GM04504 (cell line): ENCODE measurements at places on chromosomes 2 and 18.

GRCh38 chr2:120958623-120959366 lies 223.1 kb downstream of the GLI2 start:
- no peak for DNase-seq

DNA sequence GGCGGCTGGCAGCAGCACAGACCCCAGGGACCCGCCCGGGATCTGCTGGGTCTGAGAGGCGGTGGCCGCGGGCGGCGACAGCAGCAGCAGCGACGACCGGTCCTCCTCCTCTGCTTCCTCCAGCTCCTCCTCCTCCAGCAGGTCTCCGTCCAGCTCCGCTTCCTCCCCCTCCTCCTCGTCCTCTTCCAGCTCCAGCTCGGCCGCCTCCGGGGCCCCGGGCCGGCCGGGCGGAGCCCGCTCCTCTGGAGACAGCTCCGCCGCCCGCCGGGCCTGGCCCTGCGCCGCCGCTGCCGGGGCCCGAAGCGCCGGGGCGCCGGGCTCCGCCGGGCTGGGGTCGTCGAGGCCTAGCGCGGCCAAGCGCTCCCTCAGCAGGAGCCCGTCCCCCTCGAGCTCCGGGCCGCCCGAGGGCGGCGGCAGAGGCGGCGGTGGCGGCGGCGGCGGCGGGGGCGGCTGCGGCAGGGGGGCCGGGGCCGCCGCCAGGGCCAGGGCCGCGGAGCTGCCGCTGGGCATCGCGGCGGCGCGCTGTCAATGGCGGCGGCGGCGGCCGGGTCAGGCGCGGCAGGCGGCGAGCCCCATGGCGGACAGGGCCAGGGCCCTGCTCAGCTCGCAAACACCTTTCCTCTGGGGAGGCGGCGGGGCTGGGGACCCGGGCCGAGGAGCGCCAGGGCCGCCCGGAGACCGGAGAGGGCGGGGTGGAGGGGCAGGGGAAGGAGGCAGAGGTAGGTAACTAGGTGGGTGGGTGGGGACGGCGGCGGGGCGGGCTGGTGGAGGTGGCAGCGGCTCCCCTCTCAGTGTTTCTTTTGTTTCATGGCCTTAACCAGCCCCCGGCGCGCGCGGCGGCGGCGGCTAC lies 445 bp downstream of the MEX3C start:
- DNase-seq: no peak

- no peak for DNase-seq
These were observed 7.8 kb downstream of the ST6GAL2 start for GRCh38 chr2:106878206-106878605.

DNA sequence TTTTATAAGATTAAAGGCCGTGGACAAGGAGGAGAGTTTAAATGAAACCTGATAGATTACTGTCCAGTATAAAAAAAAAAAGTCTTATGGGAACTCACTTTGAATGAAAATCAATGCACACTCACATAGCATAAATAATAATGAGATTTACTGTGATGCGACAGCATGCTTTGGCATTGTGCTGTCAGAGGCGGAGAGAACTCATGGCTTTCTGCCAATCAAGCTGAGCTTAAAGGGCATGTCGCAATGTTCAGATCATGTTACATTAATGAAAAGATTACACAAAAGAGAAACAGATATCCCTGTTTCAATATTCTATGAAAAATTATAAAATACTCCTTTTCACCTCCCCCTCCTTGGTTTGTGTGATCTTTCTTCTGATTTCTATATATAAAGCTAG lies 310.8 kb downstream of the ERBB4 start:
- DNase-seq: peak; percentile 61

DNA sequence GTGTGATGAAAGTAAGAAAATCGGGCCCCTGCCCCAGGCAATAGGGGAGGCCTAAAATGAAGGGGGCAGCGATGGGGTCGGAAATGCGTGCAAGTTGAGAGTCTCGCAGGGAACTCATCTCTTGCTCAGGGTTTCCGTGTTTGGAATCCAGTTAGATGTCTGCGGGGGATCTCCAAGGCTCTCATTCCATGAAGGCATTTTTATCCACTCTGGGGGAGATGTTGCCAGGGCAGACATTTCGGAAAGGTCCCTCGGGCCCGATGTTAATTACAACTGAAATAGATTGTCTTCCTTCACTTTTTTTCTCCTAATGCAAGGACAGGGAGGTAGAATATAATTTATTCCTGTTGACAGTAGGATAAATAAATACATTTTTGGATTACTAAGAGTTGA lies 12.8 kb upstream of the SKOR2 start:
- no peak for DNase-seq

- DNase-seq: no peak
These were observed 2.9 kb upstream of the SLC4A3 start for GRCh38 chr2:219624565-219624964.

- no peak for DNase-seq
These were observed 47.7 kb downstream of the MRPS9 start for GRCh38 chr2:105085525-105085924.

- no peak for DNase-seq
These were observed 67.8 kb upstream of the DSC1 start for GRCh38 chr18:31230495-31230894.

DNA sequence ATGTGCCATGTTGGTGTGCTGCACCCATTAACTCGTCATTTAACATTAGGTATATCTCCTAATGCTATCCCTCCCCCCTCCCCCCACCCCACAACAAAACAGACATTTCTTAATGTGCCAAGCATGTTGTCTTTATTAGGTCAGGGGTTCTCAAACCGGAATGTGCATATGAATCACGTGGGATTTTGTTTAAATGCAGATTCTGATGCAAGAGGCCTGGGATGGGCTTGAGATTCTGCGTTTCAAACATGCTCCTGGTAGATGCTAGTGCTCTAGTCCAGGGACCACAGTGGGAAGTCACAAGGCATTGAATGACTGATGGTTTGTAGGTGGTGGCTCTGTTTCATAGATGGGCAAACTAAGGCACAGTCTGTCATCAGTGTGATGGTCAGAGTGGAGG lies 184.7 kb downstream of the SMAD7 start:
- DNase-seq: no peak

- peak; percentile 33 for DNase-seq
These were observed 45.1 kb upstream of the ACAA2 start for GRCh38 chr18:49858309-49859020.

- DNase-seq: no peak
These were observed 121.6 kb downstream of the SP3 start for GRCh38 chr2:173843526-173843925.

DNA sequence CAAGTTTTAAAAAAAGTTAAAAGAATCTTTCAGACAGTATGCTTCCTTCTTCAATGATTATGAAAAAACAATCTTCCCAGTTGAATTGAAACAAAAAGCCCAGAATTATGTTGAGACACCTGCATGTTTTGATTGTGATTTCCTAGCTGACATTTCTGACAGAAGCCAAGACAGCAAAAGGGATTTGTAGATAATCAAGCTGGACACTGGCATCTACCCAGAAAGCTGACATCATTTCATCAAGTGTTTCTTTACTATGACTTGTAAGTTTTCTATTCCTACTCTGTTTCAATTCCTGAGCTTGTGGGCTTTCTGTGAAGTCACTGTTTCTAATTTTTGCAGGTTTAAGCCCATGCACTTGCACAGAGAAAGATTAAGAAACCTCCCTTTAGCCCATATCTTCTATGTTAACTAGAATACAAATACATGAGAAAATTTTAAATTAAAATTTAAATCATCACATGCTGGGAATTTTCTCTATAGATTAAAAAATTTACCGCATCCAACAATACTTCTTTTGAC lies 82.9 kb upstream of the CCDC85A start:
- no peak for DNase-seq

GRCh38 chr2:239955989-239956817 lies 68.9 kb downstream of the NDUFA10 start:
- DNase-seq: no peak

- no peak for DNase-seq
These were observed 52.7 kb downstream of the ADD2 start for GRCh38 chr2:70715071-70715985.

DNA sequence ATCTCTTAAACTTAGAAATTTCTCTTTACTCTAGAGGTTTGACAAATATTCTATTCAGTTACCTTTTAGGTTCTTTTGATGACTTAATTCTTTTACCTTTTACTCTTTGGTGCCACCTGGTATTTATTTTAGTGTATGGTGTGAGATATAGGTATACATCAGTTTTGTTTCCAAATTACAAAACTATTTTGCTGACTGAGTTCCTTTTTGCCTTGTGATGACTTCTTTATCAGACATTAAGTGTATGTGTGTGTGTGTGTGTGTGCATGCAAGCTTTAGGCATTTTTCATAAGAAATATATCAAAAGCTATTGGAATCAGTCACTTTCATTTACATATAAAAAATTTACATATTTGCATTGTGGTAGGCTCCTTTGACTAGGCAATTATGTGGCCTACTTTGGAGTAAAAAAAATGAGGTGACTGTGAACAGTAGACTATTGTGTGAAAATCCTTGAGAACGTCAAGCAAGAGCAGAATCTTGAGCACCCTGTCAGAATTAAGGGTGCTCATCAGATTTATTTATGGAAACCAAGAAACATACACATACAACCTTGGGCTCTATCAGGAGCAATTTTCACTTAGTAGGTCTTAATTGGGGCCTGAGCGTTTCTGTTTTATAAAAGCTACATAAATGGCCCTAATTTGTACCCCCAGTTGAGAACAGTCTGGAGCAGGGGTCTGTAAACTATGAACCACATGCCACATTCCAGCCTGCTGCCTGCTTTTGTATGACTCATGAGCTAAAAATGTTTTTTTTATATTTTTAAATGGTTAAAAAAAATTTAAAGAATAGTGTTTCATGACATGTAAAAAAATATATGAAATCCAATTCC lies 415.9 kb downstream of the SLC4A3 start:
- no peak for DNase-seq

DNA sequence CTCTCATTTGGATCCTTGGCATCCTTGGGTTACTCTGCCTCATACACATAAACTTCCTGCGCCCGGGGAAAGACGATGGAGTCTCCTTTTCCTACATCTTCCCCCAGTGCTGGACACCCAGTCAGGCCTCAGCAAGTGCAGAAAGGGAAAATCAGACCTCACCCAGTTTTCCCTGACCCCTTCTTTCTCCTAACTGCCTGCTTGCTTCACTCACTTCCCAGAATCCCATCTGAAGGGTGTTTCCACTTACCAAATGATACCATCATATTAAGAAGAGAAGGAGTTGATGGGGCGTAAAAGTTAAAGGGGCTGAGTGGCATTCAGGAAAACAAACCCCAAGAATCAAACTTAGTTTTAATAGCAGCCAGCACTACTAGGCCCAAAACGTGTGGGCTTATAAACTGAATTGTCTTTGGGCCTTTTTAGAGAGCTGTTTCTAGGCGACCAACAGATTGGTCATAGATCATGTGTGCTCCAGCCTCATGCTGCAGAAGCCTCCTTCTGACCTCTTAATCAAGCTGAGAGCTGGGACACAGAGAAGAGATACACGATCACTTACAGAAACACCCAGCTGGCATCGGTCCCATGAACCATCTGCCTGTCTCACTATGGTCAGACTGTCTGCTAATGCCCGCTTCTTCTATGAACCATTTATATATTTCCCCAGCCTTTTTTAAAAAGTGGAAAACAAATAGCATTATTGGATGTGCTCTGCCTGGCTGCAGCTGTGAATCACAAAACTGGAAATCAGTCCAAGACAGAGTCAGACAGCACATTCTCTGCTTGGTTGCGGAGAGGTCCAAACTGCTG lies 165.7 kb upstream of the SLC14A2 start:
- peak; percentile 7 for DNase-seq

DNA sequence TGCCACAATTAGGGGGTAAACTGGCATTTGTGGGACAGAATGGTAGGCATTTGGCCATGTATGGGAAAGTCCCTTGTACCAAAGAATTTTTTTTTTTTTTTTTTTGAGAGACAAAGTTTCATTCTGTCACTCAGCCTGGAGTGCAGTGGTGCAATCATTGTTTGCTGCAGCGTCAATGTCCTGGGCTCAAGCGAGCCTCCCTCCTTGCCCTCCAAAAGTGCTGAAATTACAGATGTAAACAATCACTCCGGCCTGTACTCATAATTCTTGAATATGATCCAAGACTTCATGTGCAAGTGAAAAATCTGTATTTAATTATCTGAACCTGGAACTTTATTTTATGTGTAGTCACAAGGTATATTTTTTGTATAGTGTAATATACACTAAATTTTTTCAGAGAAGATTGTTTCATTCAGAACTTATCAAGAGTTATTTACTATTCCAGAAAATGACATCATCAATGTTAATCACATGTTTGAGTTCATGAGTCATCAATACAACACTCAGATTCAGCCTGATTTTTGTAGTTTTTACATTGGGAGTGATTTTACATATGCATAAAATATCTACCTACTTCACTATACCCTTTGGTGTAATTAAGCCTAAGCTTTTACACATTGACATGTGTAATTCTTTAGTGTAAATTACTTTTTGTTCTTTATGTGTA lies 138.7 kb upstream of the L3MBTL4 start:
- no peak for DNase-seq

DNA sequence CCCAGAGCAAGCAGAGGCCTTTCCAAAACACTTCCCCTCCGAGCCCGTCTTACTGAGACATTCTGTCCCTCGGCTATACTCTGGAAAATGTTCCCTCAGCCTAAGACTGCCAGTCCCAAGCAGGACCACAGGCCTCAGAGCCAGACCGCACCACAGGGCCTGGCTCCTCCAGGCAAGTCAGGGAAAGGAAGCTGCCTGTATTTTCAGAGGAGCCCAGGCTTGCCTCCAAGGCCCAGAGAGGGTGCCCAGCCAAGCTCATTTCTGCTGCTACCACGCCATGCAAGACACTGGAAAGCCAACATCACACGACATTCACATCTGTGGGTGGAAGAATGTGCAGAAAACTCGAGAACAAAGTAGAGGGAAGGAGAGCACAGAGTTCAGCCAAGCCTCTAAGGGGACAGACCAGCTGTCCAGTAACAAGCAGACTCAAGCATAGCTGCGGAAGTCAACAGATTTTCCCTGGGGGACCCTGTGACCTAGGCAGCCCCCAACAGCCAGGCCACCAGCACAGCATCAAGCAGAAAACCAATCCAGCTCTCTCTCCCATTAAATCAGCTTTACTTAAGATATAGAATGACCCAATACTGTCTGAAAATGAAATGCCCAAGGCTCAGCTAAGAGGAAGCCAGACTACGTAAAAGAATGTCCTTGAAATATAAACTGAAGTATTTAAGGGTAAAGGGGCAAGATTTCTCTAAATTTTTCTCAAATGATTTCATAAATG lies 123.9 kb downstream of the ZFP36L2 start:
- no peak for DNase-seq

DNA sequence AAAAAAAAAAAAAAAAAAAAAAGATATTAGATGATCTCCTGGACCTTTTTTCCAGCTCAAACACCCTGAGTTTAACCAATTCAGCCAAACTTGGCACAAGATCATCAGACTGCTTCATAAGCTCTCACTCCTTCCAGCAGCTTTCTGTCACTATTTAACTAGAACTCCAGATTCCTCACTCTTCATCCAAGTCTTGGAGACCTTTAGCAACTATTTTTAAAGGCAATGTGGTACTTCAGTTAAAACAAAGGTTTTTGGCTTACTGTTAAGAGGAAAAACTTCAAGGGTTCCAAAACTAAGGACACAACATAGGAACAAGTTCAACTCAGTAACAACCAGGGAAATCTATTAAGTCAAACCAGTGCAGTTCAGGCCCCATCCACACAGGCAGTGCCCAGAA lies 23.2 kb downstream of the LAMA1 start:
- DNase-seq: no peak
